ENCODE measurements at places on chromosomes 3 and 15.
A peak's percentile ranks its signal among the peaks of the same experiment; 100 is the strongest.

- H3K4me3 ChIP-seq: no peak overlapping the region
- H3K36me3 ChIP-seq: peaks cover 61% of the 10 kb centered on the region
- no peaks in the 10 kb centered on the region for H3K4me1 ChIP-seq
- no peak for DNase-seq
- no peak overlapping the region for H3K27ac ChIP-seq
Measured at GRCh38 chr15:34861214-34861613, 65.9 kb upstream of the ACTC1 start.

DNA sequence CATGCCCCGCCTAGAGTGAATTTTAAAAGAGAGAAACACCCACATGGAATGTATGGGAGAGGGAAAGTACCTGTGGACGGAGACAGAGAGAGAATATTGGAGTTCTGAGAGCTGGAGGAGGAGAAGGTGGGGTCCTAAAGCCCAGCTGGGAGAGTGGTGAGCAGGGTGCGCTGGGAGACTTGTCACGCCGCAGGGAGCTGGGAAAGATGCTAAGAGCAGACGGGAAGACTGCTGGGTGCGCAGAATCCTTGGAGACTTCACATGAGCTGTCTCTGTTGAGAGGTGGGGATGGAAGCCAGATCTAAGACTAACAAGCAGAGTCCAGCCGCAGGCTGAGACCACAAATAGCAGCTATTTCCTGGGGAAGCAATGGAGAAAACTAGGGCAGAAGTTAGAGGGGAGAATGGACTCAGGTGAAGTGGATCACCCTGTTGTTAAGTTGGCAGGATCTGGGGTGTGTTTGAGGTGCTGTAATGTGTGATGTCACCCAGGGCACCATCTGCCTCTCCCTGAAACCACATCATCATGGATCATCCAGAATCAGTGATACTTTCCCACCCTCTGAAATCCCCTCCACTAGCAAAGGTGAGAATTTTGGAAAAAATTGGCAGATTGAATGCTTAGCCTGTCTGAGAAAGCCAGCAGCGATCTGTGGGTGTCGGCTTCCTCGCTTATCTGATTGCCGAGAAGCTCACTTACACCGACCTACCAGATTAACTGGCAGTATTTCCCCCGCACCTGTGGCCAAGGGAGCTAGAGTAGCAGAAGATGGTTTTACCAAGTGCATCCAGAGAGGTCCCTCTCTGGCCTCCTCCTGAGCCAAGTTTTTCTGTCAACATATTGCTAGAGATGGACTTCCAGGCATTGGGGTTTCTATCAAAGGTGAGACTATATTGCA, 174.8 kb upstream of the BHLHE40 start:
- 0 out of 2 replicates have a peak, but pooled peaks cover 4% of the 10 kb centered on the region for H3K4me1 ChIP-seq
- no peaks in the 10 kb centered on the region for H3K27me3 ChIP-seq
- H3K36me3 ChIP-seq: no peaks in the 10 kb centered on the region

DNA sequence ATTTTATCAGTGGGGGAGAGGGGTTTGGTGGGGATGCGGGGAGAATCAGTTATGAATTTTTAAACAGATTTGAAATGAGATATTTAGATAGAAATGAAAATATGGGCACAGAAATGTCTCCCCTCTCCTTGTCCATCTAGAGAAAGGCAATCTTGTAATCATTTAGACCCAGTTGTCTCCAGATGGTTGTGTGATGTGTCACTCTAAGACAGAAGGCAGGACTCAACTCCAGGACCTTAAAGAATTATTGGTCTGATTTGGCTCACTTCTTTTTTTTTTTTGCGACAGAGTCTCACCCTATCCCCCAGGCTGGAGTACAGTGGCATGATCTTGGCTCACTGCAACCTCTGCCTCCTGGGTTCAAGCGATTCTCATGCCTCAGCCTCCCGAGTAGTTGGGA, 77.2 kb downstream of the EOMES start:
- no peaks in the 10 kb centered on the region for H3K36me3 ChIP-seq
- H3K27me3 ChIP-seq: no peaks in the 10 kb centered on the region
- DNase-seq: no peak
- H3K27ac ChIP-seq: no peak overlapping the region

DNA sequence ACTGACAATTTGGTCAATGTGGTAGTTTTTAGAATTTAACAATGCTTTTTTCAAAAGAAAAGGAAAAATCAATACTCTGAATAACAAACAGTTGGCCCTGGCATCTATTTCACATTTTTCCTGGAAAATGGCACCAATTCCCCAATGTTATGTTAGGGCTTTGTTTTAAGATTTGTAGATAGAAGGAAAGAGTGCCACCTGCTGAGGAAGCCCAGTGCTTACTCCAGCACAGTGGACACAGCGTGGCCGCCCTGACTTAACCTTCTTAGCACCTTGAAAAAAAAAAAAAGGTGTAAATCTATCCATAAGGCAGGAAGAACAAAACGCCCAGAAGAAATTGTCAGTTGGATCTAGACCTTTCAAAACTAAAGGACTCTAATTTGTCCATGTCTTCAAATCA, 110.7 kb upstream of the CNTN4 start:
- H3K36me3 ChIP-seq: no peaks in the 10 kb centered on the region
- no peak overlapping the region for H3K27ac ChIP-seq
- H3K4me1 ChIP-seq: no peaks in the 10 kb centered on the region
- no peak overlapping the region for H3K4me3 ChIP-seq
- DNase-seq: no peak

- no peak overlapping the region for H3K4me3 ChIP-seq
- peaks cover 14% of the 10 kb centered on the region for H3K27me3 ChIP-seq
- DNase-seq: no peak
- H3K4me1 ChIP-seq: no peaks in the 10 kb centered on the region
- H3K36me3 ChIP-seq: no peaks in the 10 kb centered on the region
Measured at GRCh38 chr3:150130404-150131100, 159.9 kb upstream of the PFN2 start.

- H3K4me1 ChIP-seq: no peaks in the 10 kb centered on the region
- H3K27me3 ChIP-seq: no peaks in the 10 kb centered on the region
- H3K27ac ChIP-seq: no peak overlapping the region
- no peak overlapping the region for H3K4me3 ChIP-seq
Measured at GRCh38 chr3:82654708-82655107, 893.3 kb upstream of the GBE1 start.

- DNase-seq: no peak
- no peak overlapping the region for H3K4me3 ChIP-seq
- no peak overlapping the region for H3K27ac ChIP-seq
- peaks cover 3% of the 10 kb centered on the region for H3K4me1 ChIP-seq
- H3K27me3 ChIP-seq: peaks cover 7% of the 10 kb centered on the region
Measured at GRCh38 chr3:40071683-40072238, 237.7 kb upstream of the EIF1B start.

- H3K36me3 ChIP-seq: no peaks in the 10 kb centered on the region
- H3K27me3 ChIP-seq: peaks cover 8% of the 10 kb centered on the region
- DNase-seq: no peak
- no peak overlapping the region for H3K4me3 ChIP-seq
Measured at GRCh38 chr15:57676585-57676984, 29.9 kb upstream of the POLR2M start.

- peaks cover 69% of the 10 kb centered on the region for H3K4me1 ChIP-seq
- peak overlapping the region; percentile 98 for H3K27ac ChIP-seq
- no peaks in the 10 kb centered on the region for H3K27me3 ChIP-seq
- no peaks in the 10 kb centered on the region for H3K36me3 ChIP-seq
- DNase-seq: peak; percentile 74
Measured at GRCh38 chr3:17964108-17964507, 221.7 kb upstream of the TBC1D5 start.

DNA sequence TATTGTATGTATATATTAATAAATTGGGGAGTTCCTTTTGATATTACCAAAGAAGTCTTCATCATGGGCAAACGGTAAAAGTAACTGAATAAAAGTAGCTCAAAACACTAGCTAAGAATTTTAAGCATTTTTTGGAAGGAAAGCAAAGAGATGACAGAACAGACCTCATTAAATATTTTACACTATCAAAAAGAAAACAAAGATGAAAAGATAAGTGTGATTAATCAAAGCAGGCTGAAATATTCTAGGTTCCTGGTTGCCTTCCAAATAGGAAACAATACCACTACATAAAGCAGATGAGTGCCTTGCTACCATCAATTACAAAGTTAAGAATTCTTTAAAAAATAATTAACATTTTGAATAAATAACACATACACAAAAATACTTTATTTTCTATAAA, 3.6 kb downstream of the NKIRAS1 start:
- no peak for DNase-seq
- no peak overlapping the region for H3K27ac ChIP-seq
- H3K27me3 ChIP-seq: no peaks in the 10 kb centered on the region
- peaks cover 22% of the 10 kb centered on the region for H3K4me1 ChIP-seq
- H3K4me3 ChIP-seq: no peak overlapping the region

- no peak overlapping the region for H3K27ac ChIP-seq
- peaks cover 7% of the 10 kb centered on the region for H3K4me1 ChIP-seq
- no peak for DNase-seq
- no peaks in the 10 kb centered on the region for H3K27me3 ChIP-seq
- H3K36me3 ChIP-seq: no peaks in the 10 kb centered on the region
Measured at GRCh38 chr3:149975919-149976318, 5.2 kb upstream of the PFN2 start.

- no peak overlapping the region for H3K4me3 ChIP-seq
- H3K27ac ChIP-seq: peak overlapping the region; percentile 32
Measured at GRCh38 chr15:93035953-93036810, 52.8 kb downstream of the RGMA start.

- no peak overlapping the region for H3K4me3 ChIP-seq
- H3K27me3 ChIP-seq: peaks cover 3% of the 10 kb centered on the region
- no peaks in the 10 kb centered on the region for H3K36me3 ChIP-seq
Measured at GRCh38 chr15:91997163-91997562, 143.7 kb downstream of the SLCO3A1 start.

DNA sequence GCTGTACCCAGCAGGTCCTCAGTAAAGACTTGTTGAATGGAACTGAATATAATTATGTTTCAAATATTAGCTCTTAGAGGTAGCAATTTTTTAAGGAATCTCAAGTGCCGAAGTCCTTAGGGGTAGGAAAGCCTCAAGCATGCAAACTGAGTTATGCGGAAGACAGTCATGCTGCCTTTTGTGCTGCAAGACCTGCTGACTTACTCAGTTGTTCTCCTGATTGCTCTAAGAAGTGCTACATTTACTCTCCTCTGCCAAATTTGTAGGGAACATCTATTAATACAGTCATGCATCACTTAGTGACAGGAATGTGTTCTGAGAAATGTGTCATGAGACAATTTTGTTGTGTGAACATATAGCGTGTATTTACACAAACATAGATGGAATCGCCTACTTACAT, 325.6 kb upstream of the AZI2 start:
- no peak for DNase-seq
- H3K27me3 ChIP-seq: no peaks in the 10 kb centered on the region
- H3K4me1 ChIP-seq: no peaks in the 10 kb centered on the region
- no peak overlapping the region for H3K27ac ChIP-seq
- no peak overlapping the region for H3K4me3 ChIP-seq
- H3K36me3 ChIP-seq: no peaks in the 10 kb centered on the region

- no peak overlapping the region for H3K27ac ChIP-seq
- H3K36me3 ChIP-seq: no peaks in the 10 kb centered on the region
- H3K4me1 ChIP-seq: peaks cover 13% of the 10 kb centered on the region
- H3K4me3 ChIP-seq: no peak overlapping the region
- no peaks in the 10 kb centered on the region for H3K27me3 ChIP-seq
Measured at GRCh38 chr3:106176734-106177133, 307.9 kb upstream of the CBLB start.

DNA sequence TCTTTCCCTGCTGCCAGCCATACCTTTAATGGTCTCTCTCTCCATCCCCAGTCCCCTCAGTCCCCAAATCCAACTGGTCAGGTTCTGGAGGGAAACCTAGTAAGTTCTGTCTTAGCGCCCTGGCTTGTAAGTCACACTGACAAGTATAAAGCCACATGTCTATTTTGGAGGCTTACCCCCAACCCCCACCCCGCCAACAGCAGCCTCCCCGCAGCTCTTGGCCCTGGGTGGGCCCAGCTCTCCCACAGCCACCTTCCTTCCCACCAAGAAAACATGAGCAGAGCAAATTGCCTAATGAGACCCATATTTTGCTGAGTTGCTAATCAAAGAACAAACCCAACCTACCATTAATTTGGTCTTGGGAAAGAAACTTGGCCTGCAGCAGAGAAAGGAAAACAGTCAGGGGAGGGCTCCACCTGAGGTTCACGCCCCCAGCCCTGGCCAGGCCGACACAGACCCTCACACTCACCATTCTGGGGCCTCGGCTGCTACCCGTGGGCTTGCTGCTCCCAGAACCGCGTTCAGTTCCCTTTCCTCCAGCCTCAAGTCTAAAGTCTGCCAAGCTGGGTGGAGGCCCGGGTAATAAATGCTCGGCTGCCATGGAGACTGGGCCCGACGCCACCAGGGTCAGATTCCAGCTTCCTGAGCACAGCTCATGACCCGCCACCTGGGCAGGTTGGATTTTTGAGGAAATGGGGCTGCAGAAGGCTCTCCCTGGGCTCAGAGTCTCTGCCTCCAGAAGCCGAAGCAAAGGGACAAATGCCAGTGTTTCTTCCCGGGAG, at the start of gene CALML4:
Gene CALML4 (minus strand): TSS at position 557 of the 782 bp plus-strand sequence. CDS start 85 bp downstream, at position 472.
- DNase-seq: no peak
- no peaks in the 10 kb centered on the region for H3K4me1 ChIP-seq
- no peaks in the 10 kb centered on the region for H3K27me3 ChIP-seq
- no peak within 1 kb of the TSS for H3K4me3 ChIP-seq
